ENCODE measurements at places on chromosomes 12 and 14. TPM values are rescaled to one million over a fixed set of nuclear protein-coding genes. Genes with fewer than 3 reads are reported as not detected.

Gene ANKS1B
- total RNA-seq: 2.8 TPM

Gene IL22
- total RNA-seq: 3.4 TPM

Gene LTBP2
- total RNA-seq: 0.05 TPM

Gene RPS6KL1
- total RNA-seq: 10.8 TPM

Gene IFT43
- 10.4 TPM for total RNA-seq

Gene C3AR1
- 0.60 TPM for total RNA-seq

Gene SLC7A7
- 0.61 TPM for total RNA-seq

Gene RNASE7
- not detected for total RNA-seq

Gene MGST1
- 0.73 TPM for total RNA-seq

DNA sequence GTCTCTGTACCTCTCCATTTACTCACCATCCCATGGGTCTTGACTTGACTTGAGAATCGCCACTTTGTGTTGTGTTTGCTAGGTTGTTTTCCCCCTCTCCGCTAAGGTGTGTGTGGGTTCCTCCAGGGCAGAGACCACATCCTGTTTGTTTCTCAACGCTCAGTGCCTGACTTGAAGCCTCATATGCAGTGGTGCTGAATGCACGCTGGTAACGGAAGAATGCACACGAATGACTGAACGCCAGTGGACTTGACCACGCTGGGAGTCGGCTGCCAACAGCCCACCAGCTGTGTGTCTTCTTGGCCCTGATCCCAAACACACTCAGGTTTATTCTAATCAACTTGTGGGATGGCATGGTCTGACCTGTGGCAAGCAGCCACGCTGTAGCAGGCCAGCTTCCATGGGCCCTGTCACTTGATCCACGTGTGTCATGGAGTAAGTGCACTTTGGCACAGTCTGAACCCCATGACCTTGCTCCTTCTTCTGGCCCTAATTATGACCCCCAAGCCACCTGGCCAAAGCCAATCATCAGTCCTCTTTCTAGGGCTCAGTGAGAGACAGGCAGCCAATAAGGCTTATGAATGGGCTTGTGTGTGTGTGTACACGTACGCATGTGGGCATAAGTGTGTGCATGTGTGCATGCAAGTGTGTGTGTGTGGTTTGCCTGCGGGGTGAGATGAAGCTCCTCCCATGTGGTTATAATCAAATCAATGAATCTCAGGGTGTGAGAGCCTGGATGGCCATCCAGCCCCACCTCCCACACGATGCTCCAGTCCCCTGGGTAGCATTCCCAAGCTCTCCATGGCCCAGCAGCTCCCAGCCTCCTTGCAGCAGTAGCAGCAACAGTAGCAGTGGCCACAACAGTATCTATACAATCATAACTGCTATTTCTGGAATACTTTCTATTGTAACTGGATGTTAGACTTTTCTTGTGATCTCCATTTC is 6.4 kb upstream of the TC2N start:
- H3K4me1 ChIP-seq: peaks cover 95% of the 10 kb centered on the region
- H3K4me3 ChIP-seq: peak overlapping the region; percentile 75
- H3K27me3 ChIP-seq: peaks cover 2% of the 10 kb centered on the region
- DNase-seq: peak; percentile 81
- H3K36me3 ChIP-seq: peaks cover 2% of the 10 kb centered on the region

DNA sequence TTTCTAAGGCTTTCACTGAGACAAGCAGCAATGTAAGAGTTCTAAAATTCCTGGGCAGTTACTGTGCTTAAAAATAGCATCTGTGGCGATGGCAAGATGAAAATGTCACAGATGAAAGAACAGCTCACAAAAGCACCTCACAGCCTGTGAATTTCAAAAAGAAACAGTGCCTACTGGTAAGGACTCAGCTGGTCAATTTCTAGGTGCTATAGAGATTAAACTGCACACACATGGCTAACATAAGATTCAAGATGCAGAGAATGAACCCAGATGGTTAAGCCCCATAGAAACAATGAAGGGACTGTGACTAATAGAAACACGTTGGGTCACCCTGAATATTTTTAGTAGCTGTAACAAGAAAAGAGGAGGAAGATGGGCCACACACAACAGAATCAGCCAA is 12.0 kb upstream of the IL26 start:
- H3K4me3 ChIP-seq: peak overlapping the region; percentile 84
- H3K4me1 ChIP-seq: peaks cover 91% of the 10 kb centered on the region
- DNase-seq: no peak
- H3K27ac ChIP-seq: peak overlapping the region; percentile 69
- peaks cover 14% of the 10 kb centered on the region for H3K36me3 ChIP-seq

DNA sequence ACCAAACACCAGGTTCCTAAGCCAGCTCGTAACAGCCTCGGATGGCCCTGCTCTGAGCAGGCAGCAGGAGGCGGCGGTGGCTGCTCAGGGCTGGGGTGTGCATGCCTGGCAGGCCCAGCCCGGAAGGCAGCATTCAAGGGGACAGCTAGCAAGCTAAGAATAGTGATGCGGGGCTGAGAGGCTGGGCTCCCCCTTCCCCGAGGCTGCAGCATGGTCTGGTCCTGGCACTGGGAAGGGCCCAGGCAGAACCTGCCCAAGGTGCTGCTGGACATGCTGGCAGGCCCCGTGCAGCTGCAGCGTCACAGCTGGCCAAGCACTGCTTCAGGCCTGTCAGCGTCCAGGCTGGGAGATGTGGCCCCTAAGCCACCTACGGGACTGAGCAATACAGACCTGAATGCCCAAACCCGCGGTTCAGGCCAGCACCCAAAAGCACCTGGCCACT is 26.4 kb upstream of the NUDT14 start:
- no peak for DNase-seq
- H3K36me3 ChIP-seq: no peaks in the 10 kb centered on the region
- H3K4me3 ChIP-seq: no peak overlapping the region
- H3K27ac ChIP-seq: no peak overlapping the region
- H3K27me3 ChIP-seq: no peaks in the 10 kb centered on the region
- no peaks in the 10 kb centered on the region for H3K4me1 ChIP-seq

GRCh38 chr12:63845726-63846125 is 1.2 kb downstream of the SRGAP1 start:
- H3K36me3 ChIP-seq: no peaks in the 10 kb centered on the region
- no peak overlapping the region for H3K27ac ChIP-seq
- peak overlapping the region; percentile 40 for H3K4me3 ChIP-seq
- no peak for DNase-seq

- no peaks in the 10 kb centered on the region for H3K27me3 ChIP-seq
- H3K36me3 ChIP-seq: peaks cover 4% of the 10 kb centered on the region
- no peak for DNase-seq
- no peak overlapping the region for H3K4me3 ChIP-seq
- H3K4me1 ChIP-seq: no peaks in the 10 kb centered on the region
- no peak overlapping the region for H3K27ac ChIP-seq
Observed at GRCh38 chr14:73365727-73366126, 92.6 kb downstream of the NUMB start.

GRCh38 chr14:76669770-76670169 is 91.5 kb upstream of the VASH1 start:
- DNase-seq: no peak
- no peak overlapping the region for H3K27ac ChIP-seq
- H3K36me3 ChIP-seq: no peaks in the 10 kb centered on the region
- no peaks in the 10 kb centered on the region for H3K4me1 ChIP-seq
- H3K4me3 ChIP-seq: no peak overlapping the region

- no peaks in the 10 kb centered on the region for H3K4me1 ChIP-seq
- no peak within 1 kb of the TSS for H3K4me3 ChIP-seq
- no peaks in the 10 kb centered on the region for H3K36me3 ChIP-seq
- H3K27ac ChIP-seq: no peak within 1 kb of the TSS
- DNase-seq: no peak
Observed at GRCh38 chr12:5432011-5432400, at the start of gene NTF3. Gene NTF3 (plus strand): TSS chr12:5432108. CDS start chr12:5432325, 217 bp downstream.

- H3K27me3 ChIP-seq: no peaks in the 10 kb centered on the region
- H3K4me1 ChIP-seq: peaks cover 49% of the 10 kb centered on the region
- no peak for DNase-seq
- no peaks in the 10 kb centered on the region for H3K36me3 ChIP-seq
- no peak overlapping the region for H3K27ac ChIP-seq
- no peak overlapping the region for H3K4me3 ChIP-seq
Observed at GRCh38 chr12:4217091-4217490, 56.5 kb upstream of the CCND2 start.

DNA sequence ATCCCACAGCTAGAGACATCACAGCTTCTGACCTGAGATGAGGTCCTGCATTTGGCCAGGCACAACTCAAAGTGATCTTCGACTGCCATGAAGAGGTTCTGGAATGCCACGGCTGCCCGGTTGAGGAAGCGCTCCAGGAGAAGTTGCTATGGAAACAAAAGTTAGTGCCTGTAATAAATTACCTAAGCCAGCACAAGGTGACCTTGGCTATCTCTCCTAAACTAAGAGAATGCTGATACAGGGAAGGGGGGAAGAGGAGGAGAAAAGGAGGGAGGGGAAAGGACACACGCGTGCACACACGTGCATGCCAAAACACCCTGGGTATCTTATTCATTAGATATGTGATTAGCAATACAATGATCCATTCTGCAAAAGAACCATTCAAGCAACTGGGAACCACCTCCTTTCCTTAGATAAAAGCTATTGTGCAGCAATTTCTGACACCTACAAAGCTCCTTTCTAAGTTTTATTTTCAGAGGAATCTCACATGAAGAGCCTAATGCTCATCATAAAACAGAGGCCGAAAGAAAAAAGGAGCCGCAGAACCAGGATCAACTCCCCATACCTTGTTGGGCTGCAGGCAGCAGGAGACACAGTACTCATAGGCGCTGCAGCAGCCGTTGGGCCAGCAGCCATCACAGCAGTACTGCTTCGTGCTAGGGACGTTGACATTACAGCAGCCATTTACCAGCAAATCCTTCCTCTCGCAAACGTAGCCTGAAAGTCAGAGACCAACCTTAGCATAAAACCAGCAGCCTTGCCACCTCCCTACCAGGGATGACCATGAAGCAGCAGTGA is 17.9 kb downstream of the SPRING1 start:
- H3K4me3 ChIP-seq: no peak overlapping the region
- H3K36me3 ChIP-seq: peaks cover 34% of the 10 kb centered on the region
- H3K27me3 ChIP-seq: no peaks in the 10 kb centered on the region
- no peak overlapping the region for H3K27ac ChIP-seq
- H3K4me1 ChIP-seq: peaks cover 10% of the 10 kb centered on the region

DNA sequence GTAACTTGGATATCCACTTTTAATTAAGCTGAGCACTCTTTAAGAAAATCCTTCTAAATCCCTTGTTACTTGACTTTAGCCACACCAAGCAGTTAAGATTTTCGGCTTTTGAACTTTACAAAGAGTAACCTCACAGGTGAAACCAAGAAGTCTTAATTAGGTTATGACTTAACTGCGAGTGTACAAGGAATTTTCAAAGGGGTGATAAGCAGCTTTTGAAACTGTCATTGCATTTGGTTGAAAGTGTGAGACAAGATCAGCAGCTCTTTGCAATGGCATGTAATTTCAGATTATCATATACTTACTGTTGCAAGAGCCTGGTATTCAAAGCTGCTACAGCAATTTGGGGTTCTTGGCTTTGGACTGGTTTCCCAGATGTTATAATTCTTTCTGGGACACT is 137.5 kb downstream of the TMEM117 start:
- no peak overlapping the region for H3K4me3 ChIP-seq
- no peak overlapping the region for H3K27ac ChIP-seq
- no peak for DNase-seq
- no peaks in the 10 kb centered on the region for H3K36me3 ChIP-seq
- H3K27me3 ChIP-seq: no peaks in the 10 kb centered on the region
- no peaks in the 10 kb centered on the region for H3K4me1 ChIP-seq

GRCh38 chr12:15996254-15996653 is 85.1 kb downstream of the DERA start:
- no peaks in the 10 kb centered on the region for H3K36me3 ChIP-seq
- H3K4me1 ChIP-seq: no peaks in the 10 kb centered on the region
- H3K4me3 ChIP-seq: no peak overlapping the region

GRCh38 chr14:86654558-86655184 is 1124.7 kb downstream of the FLRT2 start:
- DNase-seq: no peak
- H3K4me3 ChIP-seq: no peak overlapping the region
- no peak overlapping the region for H3K27ac ChIP-seq
- no peaks in the 10 kb centered on the region for H3K27me3 ChIP-seq

GRCh38 chr14:81323093-81323492 is 77.0 kb downstream of the STON2 start:
- H3K27me3 ChIP-seq: no peaks in the 10 kb centered on the region
- no peaks in the 10 kb centered on the region for H3K4me1 ChIP-seq
- no peak overlapping the region for H3K4me3 ChIP-seq
- no peaks in the 10 kb centered on the region for H3K36me3 ChIP-seq

GRCh38 chr14:91349481-91350074 is 68.0 kb downstream of the CCDC88C start:
- H3K4me1 ChIP-seq: peaks cover 81% of the 10 kb centered on the region
- peaks cover 18% of the 10 kb centered on the region for H3K36me3 ChIP-seq
- H3K27ac ChIP-seq: peak overlapping the region; percentile 94
- H3K4me3 ChIP-seq: peak overlapping the region; percentile 74
- DNase-seq: peak; percentile 72
- no peaks in the 10 kb centered on the region for H3K27me3 ChIP-seq

DNA sequence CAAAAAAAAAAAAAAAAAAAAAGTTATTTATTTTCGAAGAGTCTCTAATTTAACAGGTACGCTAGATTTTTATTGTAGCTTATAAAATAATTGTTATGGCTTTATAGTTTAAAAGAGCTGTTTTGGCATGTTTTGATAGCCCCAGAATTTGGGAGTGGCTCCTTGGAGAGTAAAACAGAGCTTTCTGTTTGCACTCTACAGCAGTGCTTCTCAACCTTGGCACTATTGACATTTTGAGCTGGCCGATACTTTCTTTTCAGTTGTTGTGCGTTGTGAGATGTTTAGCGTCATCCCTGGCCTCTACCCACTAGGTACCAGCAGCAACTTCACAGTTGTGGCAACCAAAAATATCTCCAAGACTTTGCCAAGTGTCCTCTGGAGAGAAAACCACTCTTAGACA is 30.6 kb downstream of the PLBD1 start:
- DNase-seq: no peak
- H3K4me3 ChIP-seq: no peak overlapping the region
- H3K27me3 ChIP-seq: peaks cover 2% of the 10 kb centered on the region
- no peak overlapping the region for H3K27ac ChIP-seq

DNA sequence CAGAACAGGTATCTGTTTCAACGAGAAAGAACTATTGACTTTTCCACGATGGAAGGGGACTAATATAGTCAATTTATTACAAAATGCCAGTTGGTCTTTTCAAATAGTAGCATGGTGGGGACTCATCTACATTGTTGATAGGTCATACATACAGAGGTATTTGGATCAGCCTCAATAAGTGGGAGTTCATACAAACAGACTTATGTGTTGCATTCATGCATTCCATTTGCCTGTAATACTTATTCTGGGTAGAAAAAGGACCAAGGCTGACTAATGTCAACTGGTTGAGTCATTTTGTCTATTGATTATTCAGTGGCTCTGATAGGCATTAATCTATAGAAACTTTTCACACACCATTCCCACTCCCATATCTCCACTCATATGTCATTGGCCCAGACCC is 41.5 kb upstream of the GLIPR1 start:
- DNase-seq: no peak
- H3K4me3 ChIP-seq: no peak overlapping the region
- H3K27ac ChIP-seq: no peak overlapping the region
- H3K27me3 ChIP-seq: peaks cover 2% of the 10 kb centered on the region

GRCh38 chr12:127830065-127830460 is 436.9 kb upstream of the TMEM132C start:
- H3K27me3 ChIP-seq: no peaks in the 10 kb centered on the region
- H3K36me3 ChIP-seq: no peaks in the 10 kb centered on the region
- H3K4me1 ChIP-seq: no peaks in the 10 kb centered on the region
- H3K4me3 ChIP-seq: no peak overlapping the region

Measured in activated T-helper 1 cell treated with anti-CD3 and anti-CD28 coated beads, Interleukin-12 subunit alpha, Interleukin-12 subunit beta, Interleukin-2, Interleukin-4 antibody, amounts not matched to agents 30 ng/mL and 10 ng/mL and 1 ng/mL, durations not matched to agents 14 hours and 24 hours and 36 hours (primary cell).